ENCODE measurements at places on chromosomes 4 and X. TPM values are rescaled to one million over a fixed set of nuclear protein-coding genes. Genes with fewer than 3 reads are reported as not detected.

HAND2 gene
- total RNA-seq = 6.3 TPM

ZCCHC12 gene
- not detected for total RNA-seq

FATE1 gene
- not detected for total RNA-seq

SPON2 gene
- total RNA-seq = 27.3 TPM

Data from mesenteric fat pad (tissue), 1 donor.